ENCODE measurements at places on chromosomes 3 and 15.

DNA sequence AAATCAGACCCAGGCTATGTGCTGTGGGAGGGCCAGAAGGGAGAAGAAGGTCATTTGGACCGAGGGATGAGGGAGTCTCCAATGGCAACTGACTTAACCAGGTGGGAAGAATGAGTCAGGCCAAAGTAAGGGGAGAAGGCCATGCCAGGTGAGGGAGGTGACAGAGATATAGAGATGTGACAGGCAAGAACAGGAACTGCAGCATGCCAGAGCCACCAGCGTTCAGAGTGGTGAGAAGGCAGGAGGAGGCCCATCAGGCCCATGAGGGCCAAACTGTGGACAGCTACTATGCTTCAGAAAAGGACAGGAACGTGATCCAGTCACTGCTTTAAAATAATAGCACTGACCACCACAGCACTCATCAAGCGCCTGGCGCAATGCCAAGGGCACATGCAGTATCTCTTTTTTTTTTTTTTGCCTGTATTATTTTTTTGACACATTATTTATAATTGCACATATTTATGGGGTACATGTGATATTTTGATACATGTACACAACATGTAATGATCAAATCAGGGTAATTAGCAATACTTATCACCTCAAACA lies 154.3 kb upstream of the IGF1R start:
- no peak for DNase-seq

DNA sequence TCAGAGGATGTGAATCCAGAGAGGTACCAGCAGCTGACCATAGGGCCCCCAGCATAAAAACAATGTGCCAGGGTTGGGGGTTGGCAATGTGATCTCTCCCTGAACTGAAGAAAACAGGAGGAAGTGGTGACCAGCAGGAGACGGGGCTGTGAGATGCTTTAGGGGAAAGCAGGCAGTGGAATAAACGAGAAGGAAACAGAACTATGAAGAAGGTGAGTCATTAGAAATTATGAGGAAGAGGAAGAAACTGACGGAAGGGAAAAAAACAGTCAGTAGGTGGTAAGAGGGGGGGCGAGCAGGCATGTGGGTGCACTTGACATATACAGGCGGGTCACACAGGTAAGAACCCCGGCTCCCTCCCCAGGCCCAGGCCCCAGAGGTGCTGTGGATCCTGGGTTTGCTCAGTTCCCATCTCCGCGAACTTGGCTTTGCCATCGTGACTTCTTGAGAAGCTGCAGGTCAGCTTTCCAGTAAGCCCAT lies 42.2 kb upstream of the B3GNT5 start:
- no peak for DNase-seq

DNA sequence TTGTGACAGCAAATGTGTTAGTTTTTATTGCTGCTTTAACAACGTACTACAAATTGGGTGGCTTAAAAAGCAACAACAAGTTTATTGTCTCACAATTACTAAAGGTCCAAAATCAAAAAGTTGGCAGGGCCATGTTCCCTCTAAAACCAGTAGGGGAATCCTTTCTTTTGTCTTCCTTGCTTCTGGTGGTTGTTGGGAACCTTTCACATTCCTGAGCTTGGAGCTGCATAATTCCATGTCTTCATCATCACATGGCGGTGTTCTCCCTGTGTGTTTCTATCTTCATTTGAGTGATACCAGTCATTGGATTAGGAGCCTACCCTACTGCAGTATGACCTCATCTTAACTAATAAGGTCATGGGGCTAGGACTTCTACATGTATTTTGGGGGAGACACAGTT lies 7.4 kb downstream of the SPRED1 start:
- DNase-seq, result no peak

DNA sequence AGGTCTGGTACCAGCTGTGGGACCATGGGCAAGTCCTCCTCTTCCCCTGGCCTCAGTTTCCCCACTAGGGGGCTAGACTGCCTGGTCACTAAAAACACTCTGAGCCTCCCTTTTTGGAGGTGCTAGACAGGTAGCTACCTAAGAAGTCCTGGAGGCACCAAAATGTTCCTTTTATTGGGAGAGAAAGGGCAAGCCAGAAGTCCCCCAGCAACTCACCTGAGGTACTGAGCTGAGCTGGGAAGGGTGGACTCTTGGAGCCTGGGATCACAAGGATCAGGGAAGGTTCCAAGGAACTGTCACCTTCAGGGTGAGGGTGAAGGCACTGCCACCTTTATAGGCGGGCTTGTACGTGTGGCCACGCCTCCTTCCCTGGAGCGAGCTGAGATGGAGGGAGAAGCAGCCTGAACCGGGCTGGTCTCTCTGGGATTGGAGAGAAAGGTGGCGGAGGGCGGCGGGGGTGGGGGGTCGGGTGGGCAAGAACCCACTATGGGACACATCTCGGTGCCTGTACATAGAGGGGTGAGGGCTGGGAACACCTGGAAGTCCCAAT lies at the start of gene CYP1A1:
Gene CYP1A1, minus strand, starts transcription at position 304 of the 550 bp plus-strand sequence. CDS start 2,431 bp downstream, outside the sequence.
- peak; percentile 18 for DNase-seq

- no peak for DNase-seq
Observed at GRCh38 chr15:68405378-68406250, 26.3 kb downstream of the ITGA11 start.

- no peak for DNase-seq
Observed at GRCh38 chr3:177665122-177665808, 468.0 kb upstream of the TBL1XR1 start.

DNA sequence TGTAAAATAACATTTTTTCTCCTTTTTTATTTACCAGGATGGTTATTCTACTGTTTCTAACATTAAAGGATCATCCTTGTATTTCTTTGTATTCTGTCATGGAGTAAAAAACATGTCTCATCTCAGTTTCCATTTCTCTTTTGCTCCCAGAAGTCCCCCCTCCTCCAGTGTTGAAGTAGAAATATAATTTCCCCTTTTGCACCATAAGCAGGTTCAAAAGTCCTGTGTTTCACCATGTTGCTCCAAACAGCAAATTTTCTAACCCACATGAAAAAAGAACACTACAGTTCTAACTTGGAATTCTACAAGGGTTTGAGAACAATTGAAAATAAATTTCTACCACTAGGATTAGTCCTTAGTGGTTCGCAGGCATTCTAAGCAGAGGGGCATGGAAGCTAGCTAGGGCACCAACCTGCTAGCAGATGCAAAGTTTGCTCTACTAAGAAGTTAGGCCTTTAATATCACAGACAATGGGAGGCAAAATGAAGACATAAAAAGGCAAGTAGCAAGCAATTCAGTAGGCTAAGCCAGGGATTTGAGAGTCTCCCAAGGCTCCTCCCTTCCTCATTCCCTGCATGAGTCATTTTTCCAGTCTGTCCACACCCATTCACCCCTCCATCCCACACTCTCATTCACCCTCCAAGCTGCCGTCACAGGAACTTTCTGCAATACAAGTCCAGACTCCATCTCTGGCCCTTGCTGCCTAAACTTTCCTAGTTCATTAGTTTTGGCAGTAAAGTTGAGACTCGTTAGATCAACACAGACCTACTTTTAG lies 2.3 kb upstream of the MBNL1 start:
- no peak for DNase-seq

DNA sequence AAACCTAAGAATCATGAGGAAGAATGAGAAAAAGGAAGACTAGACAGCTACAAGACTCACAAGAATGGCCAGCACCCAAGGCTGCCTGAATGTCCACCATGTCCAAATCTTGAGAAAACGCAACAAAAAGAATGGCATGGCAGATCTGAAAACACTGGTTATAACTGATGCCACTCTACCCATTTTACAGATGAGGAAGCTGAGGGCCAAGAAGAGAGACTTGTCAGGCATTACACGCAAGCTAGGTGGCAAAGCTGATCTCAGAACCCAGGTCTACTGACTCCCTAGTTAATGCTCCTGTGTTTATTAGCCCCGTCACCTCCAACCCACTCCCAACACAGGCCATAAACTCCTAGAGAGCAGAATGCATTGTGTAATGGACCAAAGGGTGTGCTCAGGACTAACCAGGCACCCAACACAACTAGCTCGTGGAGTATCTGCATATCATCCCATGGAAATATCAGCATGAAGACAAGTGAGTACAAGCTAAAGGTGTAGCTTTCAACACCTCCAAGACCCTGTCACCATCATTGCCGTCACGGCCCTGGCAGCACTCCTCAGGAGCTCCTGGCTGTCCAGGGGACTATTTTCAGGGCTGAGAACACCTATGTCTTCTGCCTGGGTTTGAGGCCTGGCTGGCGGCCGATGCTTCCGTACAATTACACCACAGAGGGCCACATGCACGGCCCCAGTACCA lies 111.7 kb downstream of the XXYLT1 start:
- no peak for DNase-seq

GRCh38 chr3:41690766-41691563 lies 270.9 kb downstream of the ULK4 start:
- DNase-seq, result no peak

DNA sequence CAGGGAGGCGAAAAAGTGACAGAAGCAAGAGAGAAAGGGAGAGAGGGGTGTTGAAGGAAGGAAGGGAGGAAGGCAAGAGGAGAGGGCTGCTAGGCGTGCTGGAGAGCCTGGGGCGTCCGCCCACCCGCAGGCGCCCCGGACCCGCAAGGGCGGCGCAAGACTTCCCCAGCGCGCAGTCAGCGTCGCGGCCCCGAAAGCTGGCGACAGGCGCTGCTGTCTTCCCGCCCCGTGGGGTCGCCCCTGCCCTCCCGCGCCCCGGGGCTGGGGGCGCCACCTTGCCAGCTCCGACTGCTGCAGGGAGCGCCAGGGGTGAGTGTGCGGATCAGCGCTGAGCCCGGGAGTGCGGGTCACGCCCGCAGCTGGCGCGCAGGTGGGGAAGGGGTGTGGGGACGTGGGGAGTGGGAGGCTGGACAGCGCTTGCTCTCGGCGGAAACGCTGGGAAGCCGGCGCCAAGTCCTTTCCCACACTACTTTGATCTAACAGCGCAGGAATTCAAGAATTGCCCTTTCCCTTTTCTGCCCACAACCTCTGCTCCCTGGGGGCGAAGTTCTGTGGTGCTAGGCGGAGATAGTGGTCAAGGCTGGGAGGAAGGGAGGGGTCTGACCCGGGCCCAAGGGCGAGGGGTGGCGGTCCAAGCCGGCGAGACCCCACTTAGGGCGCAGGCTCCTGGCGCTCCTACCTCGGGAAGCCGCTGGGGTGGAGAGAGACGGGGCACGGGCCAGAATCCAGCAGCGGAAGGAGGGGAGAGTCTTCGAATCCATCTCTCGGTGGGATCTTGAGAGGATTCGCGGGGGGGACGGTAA lies 266.1 kb downstream of the CGGBP1 start:
- DNase-seq, result no peak

GRCh38 chr3:72887705-72888545 lies at the start of gene GXYLT2:
Gene GXYLT2, plus strand, starts transcription at chr3:72888046. Its CDS starts 188 bp downstream, at chr3:72888234.
- peak; percentile 39 for DNase-seq

DNA sequence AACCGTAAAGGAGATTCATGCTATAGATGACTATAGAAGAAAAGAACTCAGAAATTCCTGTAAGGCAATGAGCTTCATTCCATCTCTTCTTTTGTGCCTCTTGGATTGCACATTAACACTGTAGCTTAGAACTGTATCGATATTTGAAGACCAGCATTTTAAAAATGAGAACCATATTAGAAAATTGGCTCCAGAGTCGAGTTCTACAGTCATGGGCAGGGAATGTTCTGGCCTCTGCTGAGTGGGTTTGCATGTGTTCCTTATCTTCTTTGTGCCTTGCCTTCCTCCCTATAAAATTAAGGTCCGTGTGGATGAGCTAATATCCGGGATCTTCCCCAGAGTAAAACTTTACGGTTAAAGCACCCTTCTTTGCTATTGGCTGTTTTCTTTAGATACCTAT lies 77.4 kb upstream of the PLCL2 start:
- no peak for DNase-seq

- DNase-seq, result no peak
Observed at GRCh38 chr15:72318408-72318942, 1.5 kb downstream of the CELF6 start.

DNA sequence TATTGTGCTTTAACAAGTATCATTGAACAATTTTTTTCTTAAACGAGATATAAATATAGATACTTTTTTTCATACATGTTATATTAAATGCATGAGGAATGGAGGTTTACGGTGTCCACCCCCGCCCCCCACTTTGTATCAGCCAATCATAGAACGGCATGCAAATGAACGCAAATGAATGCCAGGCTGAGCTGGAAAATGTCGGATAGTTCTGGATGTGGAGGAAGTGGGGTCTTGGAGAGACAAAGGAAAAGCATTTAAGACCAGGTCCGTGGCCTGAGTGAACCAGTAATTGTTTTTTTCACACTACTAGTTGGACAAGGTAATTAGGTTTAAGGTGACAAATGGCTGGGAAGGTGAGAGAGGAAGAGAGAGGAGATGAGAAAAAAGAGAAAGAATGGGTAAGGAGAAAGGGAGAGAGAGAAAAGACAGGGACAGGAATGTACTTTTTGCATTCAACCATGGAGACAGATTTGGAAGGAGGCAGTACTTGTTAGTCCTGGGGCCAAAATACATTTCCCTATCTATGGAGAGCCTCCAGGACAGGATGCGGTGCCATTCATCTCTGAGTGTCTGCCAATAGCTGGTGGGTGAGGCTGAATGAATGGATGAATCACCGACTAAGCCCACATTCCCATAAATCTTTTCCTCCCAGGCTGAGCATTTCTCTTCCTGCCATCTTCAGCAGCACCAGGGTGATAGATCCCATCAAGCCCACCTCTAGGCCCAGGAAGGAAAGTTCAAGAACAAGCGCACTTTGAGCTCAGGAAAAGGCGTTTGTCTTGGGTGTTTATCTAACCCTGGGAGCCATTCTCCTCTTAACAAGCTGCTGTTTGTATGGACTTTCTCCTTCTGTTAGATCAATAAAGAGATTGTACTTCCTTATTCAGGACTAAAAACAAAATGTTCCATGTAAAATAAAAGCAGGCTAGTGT lies 1.4 kb upstream of the RAD18 start:
- no peak for DNase-seq

DNA sequence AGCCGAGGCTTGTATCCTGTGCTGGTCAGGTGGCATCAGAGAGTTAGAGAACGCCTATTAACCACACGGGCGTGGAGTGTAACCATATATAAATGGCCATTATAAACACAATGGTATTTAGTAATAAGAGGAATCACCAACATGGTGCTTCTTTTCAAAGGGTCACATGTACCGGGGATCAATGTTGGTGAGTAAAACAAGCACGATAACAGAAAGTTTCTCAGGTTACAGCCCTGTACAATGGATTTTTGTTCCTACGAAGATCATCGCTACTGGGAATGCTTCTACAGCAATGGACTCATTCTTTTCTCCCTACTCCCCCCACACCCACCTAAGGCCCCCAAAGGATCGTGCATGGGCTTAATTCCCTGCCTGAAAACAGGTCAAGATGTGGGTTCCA lies 42.5 kb downstream of the MEIS2 start:
- no peak for DNase-seq
